ENCODE measurements at places on chromosomes 12 and 14. TPM values are rescaled to one million over a fixed set of nuclear protein-coding genes. Genes with fewer than 3 reads are reported as not detected.

RNASE7 gene
- polyA plus RNA-seq, result 0.31 TPM

MANSC4 gene
- 0.51 TPM for polyA plus RNA-seq

EPYC gene
- not detected for polyA plus RNA-seq

MYH6 gene
- 0.17 TPM for polyA plus RNA-seq

CEP290 gene
- polyA plus RNA-seq, result 27.4 TPM

KRT74 gene
- polyA plus RNA-seq, result not detected
